Esophagus squamous epithelium (tissue), 5 donors: ENCODE measurements at places on chromosomes 11 and 22.

DNA sequence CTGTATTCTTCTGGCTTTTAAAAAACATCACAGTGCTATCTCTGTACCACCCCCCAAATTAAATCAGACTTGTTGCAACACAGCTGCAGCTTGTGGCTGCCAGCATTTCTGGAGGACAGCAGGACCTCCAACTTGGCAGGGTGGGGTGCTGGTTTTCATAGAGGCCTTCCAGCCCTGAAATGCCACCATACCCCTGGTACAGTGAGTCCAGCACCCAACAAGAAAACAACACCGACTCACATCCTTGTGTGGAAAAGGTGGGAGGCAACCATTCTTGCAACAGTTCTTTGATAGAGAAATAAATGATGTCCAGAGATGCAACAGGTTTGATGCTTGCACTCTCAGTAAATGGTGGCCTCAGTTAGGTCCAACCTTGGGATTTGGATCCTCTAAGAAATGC, 96.0 kb downstream of the ABTB2 start:
- no peak for DNase-seq

DNA sequence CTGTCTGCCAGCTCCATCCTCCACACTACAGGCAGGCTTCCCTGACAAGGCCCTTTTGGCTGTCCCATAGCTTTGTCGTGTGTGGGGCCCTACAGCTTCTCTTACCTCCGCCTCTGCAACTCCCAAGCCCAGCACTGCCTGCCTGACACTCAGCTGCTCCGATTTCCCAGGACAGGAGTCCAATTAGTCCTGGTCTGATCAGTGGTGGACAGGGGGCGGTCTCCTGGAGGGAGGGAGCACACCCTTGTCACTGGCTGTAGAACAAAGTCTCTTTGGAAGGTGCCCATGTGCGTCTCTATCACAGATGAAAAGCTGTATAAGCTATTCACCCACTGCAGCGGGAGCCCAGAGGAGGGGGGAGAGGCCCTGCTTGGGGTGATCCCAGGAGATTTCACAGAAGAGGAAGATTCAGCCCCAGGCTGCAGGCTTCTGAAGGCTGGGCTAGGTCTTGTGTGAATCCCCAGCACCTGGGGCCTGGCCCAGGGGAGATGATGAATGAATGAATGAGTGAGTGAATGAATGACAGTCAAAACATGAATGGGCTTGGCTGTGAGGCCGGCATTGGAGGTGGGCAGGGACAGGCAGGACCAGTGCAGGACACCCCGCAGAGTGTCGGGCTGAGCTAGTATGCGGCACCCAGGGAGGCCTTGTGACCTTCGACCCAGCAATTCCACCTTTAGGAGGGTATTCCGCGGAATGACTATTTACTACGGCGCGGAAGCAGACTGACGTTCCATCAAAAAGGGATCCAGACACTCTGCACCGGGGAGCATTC, 142.4 kb downstream of the CACNA1I start:
- DNase-seq = no peak

DNA sequence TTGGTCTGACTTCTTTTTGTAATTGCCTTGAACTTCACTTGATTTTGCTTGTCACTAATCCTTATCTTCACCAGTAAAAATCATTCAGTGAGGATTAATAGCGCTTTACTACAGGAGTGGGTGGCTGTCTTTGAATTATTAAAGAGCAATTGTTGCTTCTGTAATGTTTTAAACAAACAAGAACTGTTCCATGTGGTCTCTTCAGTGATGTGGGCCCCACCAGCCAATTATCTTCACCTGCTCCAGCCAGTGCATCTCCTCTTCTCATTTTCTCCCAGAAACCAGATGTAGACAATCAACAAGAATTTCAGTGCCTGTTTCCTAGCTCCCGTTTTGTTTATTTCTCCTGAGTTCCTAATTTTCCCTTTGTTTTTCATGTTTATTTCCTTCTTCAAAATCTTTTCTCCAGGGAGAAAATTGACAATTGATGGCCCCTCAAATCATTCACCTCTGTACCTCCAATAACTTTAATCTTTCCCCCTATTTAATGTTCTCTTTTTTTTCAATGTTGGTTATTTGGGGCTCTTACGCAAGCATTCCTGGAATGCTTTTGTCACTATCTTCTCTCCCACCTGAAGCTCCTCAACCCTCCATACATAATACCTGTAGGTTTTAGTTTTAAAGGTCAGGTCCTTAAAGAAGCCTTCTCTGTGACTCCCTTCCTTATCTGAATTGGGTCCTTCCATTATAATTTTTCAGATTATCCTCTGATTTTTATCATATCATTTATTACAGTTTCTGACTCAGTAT, 115.1 kb downstream of the ARFGAP2 start:
- no peak for DNase-seq

DNA sequence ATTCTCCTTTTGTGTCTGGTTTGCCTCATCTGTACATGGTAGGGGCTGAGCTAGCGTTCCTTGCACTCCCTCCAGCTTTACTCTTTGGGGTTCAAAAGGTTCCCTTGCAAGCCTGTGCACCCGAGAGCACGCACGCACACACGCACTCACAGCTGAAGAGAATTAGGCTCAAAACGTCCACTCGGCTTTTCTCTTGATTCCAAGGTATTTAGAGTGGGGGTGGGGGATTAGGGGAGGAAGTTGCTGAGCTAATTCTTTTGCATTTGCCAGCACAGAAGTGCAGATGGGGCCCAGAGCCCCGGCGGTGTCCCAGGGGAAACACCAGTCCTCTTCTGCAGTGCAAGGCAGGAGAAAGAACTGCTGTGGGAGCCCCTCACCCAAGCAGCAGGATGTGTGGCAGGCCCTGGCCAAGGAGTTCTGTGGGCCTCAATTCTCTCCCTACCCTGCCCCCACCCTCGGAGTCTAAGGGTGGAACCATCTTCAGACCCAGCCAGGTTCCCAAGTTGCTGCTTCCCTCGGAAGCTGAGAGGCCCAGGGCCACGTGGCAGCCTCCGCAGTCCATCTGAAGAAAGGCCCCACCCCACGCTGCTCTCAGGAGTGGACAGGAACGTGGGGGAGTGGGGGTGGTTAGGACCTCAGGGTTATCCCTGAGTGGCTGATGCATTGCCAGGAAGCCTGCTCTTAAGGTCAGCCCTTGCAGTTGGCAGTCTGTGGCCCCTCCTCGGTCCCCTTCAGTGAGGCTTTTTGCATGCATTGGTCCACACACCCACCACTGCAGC, 3.8 kb upstream of the KCNQ1OT1 start:
- no peak for DNase-seq

- DNase-seq = no peak
Observed at GRCh38 chr11:10663990-10664389, 29.6 kb downstream of the IRAG1 start.

GRCh38 chr11:62459080-62459479, 40.2 kb downstream of the SCGB1A1 start:
- DNase-seq = no peak

GRCh38 chr11:86803136-86804045, 3.0 kb downstream of the PRSS23 start:
- DNase-seq = no peak

DNA sequence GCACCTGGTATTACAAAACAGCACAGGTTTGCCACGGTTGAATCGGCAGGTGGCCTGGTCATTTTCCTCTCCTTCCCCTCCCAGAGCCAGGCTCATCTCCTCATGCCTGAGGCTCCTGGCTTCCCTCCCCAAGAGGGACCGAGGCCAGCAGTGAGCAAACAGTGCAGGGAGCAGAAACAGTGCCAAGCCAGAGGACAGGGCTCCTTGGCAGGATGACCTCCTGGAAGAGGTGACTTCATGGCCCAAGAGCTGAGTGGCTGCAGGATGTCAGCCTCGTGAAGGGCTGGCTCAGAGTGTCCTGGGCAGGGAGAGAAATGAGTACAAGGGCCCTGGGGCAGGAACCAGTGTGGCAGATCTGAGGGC, 22.8 kb upstream of the PPFIA1 start:
- no peak for DNase-seq

GRCh38 chr11:117933930-117934329, 4.7 kb upstream of the TMPRSS13 start:
- DNase-seq = no peak

DNA sequence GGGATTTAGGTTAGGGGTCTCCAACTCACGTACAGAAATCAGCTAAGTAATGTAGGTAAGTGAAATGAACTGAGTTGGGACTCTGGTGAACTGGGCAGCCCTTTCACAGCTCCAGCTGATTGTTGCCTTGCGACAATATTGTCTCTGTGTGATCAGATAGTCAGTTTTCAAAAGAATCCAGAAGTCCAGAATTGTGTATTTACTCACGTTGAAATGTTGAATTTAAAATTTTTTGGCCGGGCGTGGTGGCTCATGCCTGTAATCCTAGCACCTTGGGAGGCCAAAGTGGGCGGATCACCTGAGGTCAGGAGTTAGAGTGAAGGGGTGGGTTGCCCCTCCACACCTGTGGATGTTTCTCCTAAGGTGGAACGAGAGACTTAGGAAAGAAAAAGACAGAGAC, 18.8 kb upstream of the WDR74 start:
- DNase-seq = no peak

DNA sequence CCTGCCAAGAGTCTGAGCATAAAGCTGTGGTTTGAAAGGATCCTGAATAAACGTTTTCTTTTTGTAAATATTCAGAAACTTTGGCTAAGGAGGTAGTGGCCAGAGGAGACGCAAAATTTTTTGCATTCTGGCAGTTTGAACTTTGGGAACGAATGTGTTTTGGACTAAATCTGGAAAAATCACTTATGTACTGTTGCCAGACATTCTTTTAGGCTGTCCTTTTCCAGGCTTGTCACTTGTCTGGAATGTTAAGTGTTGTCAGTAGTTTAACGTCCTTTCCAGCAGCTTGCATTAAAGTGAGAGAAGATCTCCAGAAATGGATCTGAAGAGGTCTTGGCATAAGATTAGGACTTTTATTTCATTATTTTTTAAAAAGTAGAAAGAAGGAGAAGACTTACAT, 18.5 kb downstream of the SPECC1L start:
- no peak for DNase-seq

DNA sequence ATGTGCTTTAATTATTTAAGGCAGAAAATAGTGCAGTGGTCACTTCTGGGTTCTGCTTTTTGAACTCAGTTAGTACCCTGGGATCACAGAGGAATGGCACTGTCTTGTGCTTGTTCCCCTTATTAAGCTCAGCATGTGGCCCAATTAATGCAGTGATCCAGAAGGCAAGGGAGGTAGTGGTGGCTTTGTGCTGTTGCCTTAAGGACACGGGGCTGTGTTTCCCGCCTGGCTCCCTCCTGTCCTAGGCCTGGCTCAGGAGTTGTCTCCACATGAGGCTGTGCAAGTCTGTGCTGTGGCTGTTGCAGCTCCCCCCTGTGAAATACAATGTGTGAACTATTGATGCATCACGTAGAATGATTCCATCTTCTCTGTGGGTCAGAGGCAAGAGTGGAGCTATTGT, 49.2 kb upstream of the CABP7 start:
- DNase-seq = no peak

DNA sequence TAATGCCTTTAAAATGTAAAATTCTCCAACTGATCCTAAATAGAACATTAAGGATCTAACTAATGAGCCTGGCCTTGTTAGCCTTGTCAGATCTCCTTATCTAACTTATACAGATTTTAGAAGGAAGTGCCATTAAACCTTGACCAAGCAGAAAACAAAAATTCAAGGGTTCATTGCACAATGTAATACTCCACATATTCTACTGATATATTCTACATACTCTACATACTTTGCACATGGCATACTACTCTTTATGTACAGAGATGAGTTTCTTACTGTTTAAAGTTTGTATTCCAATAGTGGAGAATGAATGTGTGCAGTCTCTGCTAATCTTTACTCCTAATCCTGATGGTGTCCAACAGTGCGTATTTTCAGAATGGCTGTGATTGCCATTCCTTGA, 297.2 kb downstream of the LUZP2 start:
- no peak for DNase-seq

DNA sequence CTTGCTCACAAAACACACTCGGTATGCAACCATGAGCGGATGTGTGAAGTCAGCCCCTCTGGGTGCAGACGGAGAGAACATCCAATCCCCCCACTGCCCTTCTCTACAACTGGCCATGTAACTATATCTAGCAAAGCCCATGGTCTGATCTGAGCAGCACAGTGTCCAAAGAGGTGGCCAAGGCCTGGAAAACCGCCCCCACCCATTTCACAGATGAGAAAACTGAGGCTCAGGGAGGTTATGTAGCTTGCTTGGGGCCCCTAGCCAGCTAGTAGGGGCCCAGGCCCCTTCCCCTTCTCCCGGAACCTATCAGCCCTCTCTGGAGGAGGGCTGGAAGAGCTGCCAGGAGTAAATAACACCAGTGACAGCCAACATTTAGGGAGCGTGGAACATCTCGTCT, 15.4 kb upstream of the NEFH start:
- DNase-seq = no peak

GRCh38 chr11:102940714-102941588, 14.6 kb downstream of the MMP13 start:
- DNase-seq = no peak

- DNase-seq = no peak
Observed at GRCh38 chr11:73227571-73228211, 9.6 kb downstream of the P2RY2 start.

DNA sequence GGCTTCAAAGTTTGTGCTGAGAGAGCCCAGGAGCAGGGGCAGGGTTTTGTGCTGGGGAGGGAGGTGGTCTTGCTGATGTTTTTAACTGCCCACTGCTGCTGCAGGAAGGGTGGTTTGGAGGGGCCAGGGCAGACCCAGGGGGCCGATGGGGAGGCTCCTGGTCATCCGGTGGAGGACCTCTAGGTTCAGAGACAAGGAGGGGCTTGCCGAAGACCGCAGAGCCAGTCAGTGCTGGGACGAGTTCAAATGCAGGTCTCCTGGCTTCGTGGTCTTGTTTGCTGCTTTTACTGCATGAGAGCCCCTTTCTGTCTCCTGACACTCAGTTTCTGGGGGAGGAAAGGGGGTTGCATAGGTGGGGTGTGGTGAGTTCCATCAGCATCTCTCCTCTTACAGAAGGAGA, 26.0 kb downstream of the CACNA1I start:
- DNase-seq = no peak

GRCh38 chr11:115502636-115503082, 1.6 kb downstream of the CADM1 start:
- no peak for DNase-seq

DNA sequence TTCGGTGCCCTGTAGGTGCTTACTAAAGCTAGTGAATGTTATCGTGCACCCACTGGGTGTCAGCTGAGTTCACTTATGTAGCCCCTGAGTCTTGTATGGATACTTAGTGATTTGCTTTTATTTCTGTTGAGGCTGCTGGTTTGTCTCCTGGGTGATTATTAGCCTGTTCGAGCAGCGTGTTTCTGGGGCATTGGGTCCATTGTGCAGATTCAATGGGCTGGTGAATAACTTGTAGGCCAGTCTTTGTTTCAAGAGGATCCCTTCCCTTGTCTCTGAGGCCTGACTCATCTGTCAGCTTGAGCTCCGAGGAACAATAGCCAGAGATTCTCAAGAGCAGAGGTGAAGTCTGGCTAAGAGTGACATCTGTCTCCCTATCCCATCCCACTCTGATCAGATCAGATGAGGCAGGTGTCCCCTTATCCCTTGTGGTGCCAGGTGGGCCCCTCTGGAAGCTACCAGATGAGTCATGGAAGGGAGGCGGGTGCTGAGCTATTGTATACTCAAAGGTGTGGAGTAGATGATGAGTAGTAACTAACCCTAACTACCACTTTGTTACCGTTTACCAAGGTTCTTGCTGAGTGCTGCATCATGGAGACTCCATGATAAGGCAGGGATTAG, 3.7 kb downstream of the MIAT start:
- DNase-seq = no peak
